Right renal cortex interstitium (tissue), 3 donors: ENCODE measurements at places on chromosomes 5 and 9. TPM values are rescaled to one million over a fixed set of nuclear protein-coding genes. Genes with fewer than 3 reads are reported as not detected.

DNA sequence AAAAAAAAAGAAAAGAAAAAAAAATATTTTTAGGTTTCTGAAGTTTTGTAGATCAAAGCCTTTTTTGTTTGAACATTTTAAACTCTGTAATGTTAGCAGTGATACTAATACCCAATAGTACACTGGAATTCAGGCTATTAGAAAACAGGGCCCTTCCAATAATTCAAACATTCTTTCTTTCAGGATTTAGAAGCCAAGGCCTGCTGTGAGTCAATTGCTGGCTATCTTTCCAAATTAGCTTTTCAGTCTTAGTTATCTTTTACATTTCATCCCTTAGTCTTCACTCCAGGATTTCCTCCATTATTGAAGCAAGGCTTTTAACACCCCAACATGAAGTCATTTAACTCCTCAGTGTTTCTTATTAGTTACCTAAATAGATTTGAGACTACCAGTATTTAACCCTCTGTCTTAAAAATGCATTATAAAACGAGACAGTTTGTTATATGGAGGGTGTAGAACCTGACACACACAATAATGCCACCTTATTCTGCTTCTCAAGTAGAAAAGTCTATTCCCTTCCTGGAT is 951.9 kb upstream of the DMAC1 start:
- DNase-seq: no peak

DNA sequence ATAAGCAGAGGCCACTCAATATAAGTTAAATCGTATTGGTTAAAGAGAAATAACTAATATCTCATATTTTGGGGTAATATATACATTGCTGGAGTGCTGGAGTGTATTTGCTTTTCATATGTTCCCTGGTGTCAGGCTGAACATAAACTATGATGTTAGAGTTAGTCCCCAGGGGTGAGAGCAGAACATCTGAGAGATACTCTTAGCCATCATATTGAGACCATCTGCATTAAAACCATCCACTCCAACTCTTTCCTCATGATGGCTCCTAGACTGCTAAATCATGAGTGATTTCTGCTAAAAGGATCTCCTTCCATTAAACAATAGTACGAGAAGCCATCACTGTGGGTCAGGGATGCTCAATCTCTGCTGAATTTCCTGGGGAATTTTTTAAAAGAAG is 436.2 kb downstream of the DTWD2 start:
- no peak for DNase-seq

GRCh38 chr5:179242676-179243075 is 102.6 kb downstream of the ADAMTS2 start:
- no peak for DNase-seq

GRCh38 chr9:83636813-83637212 is 13.9 kb downstream of the IDNK start:
- no peak for DNase-seq

DNA sequence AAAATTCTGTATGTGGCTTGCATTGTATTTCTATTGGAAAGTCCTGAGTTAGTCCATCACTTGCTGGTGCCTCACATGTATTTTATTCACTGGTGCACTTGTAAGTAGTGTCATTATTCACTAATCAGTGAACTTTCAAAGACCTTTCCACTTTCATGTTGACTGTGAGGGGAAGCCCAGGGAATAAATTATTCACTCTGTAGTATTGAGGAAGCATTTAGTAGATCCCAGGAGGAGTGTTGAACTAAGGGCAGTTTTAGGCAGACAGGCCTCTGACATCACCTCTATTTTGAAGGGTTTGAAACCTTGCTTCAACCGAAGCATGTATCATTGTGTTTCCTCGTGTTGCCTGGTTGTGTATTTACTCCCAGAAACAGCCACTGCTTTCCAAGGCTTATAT is 705.4 kb upstream of the RIOK2 start:
- no peak for DNase-seq

GRCh38 chr9:37730256-37730655 is 23.3 kb upstream of the TRMT10B start:
- no peak for DNase-seq

Gene BDP1
- 42.2 TPM for polyA plus RNA-seq

Gene LURAP1L
- polyA plus RNA-seq: 23.6 TPM
